GF-D8 (cell line): ENCODE measurements at places on chromosomes 11 and 22.

DNA sequence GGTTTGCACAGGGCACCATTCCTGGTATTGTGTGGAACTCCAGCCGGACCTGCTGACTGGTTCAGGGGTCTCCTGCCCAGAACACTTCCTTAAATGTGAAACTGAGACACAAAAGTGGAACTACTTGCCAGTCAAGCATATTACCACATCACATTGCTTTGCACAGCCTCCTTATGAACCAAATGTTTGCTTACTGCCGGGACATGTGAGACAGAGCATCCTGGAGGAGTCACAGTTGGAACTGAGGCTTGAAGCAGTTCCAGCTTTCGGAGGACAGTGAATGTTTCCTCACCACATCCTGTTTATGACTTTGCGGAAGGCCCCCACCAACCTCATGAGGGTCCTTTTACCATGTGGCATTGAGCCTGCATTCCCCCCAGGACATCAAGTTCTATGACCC is 105.8 kb upstream of the ARHGAP42 start:
- no peak for DNase-seq

- no peak for DNase-seq
These were observed 145.7 kb downstream of the SHANK2 start for GRCh38 chr11:71106671-71107070.

DNA sequence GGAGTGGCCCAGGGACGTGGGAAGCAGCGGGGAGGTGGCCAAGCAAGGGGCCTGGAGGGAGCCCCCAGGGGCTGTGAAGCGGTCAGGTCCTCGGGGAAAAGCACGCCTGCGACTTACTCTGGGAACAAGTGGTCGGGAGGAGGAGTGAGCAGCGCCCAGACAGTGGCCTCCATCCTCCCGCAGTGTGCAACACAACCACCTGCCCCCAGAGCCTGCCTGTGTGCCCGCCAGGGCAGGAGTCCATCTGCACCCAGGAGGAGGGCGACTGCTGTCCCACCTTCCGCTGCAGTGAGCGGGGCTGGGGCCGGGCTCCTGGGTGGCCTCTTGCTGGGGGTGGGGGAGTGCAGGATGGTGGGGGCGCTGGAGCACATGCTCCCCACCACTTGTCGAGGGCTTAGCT is 35.0 kb downstream of the MUC5B start:
- DNase-seq: no peak

- DNase-seq: no peak
These were observed 201.8 kb upstream of the LARGE1 start for GRCh38 chr22:34122042-34122441.

GRCh38 chr22:39645532-39645931 is 75.0 kb downstream of the CACNA1I start:
- no peak for DNase-seq

DNA sequence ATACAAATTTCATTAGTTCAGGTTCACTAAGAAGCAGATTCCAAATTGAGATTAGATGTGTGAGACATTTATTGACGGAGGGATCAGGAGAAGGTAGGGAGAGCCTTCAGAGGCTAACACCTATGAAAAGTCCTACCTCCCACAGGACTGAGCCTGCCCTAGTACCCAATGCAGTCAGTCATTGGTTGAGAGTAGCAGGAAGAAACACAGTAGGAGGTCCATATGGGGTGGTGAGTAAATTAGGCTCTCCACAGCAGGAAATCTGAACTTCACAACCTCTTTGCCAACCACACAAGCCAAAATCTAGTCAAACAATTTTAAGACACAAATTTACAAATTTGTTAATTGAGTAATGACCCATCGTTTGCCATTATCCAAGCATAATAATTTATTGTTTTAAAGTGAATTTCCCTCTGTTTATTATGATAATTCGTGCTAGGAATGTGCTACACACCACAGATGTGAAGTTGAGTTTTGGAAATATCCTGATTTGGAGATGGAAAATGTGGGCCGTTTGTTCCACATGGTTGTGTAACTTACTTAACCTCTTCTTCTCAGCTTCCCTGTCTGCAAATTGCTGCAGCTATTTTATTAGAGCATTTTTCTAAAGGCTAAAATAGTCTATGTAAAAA is 542.1 kb downstream of the ETS1 start:
- DNase-seq: peak; percentile 45

- DNase-seq: no peak
These were observed 118.0 kb downstream of the RASSF10 start for GRCh38 chr11:13127161-13127560.

- DNase-seq: peak; percentile 41
These were observed 52.8 kb downstream of the CBL start for GRCh38 chr11:119258983-119259382.

- peak; percentile 79 for DNase-seq
These were observed 7.3 kb upstream of the NCF4 start for GRCh38 chr22:36853407-36854099.

DNA sequence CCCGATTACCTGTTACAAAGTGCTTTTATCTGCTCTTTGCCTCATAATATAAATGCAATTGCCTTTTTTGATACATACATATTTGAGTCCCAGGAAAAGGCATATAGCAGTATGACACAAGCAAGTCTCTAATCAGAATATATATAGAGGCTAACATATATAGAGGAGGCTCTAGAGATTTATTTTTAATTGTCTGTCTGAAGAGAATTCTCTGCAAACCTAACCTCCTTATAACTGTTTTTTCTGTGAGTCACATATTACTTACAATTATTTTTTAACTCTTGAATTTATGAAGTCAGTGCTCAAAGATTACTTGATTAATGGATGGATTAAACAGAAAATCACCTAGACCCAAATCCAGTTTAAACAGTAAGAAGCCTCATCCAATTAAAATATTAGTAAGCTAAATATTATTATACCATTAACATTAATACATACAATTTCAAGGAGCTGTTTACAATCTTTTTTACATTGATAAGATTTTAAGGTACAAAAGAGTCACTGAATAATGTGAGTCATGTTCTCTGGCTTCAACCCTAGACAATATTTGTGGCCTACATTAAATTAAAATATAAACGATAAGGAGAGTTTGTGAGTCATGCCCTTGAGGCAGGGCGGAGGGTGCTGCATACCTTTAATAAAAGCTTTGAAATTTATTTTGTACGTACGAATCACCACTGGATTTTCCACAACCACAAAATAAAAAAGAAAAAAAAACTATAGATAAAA is 19.2 kb upstream of the MMP13 start:
- no peak for DNase-seq

- DNase-seq: no peak
These were observed 85.9 kb downstream of the MICAL2 start for GRCh38 chr11:12196308-12196707.

GRCh38 chr11:110992481-110992880 is 253.0 kb upstream of the POU2AF2 start:
- DNase-seq: no peak

GRCh38 chr11:70799386-70799785 is 401.1 kb downstream of the CTTN start:
- no peak for DNase-seq
